Occipital lobe (tissue), 3 donors: ENCODE measurements at places on chromosomes 7 and 10. TPM values are rescaled to one million over a fixed set of nuclear protein-coding genes. Genes with fewer than 3 reads are reported as not detected.

ZNF488 gene
- total RNA-seq: 1.9 TPM

HOXA1 gene
- not detected for total RNA-seq

GPR15LG gene
- not detected for total RNA-seq

AASS gene
- total RNA-seq: 19.3 TPM

RNF148 gene
- 0.78 TPM for total RNA-seq

PNLIPRP1 gene
- total RNA-seq: not detected

ECHDC3 gene
- 5.6 TPM for total RNA-seq

ANKRD61 gene
- total RNA-seq: 0.31 TPM

DGKB gene
- 6.6 TPM for total RNA-seq

PRKCQ gene
- total RNA-seq: 1.4 TPM

NAT16 gene
- total RNA-seq: 1.2 TPM

SSC4D gene
- 0.94 TPM for total RNA-seq

SMKR1 gene
- 2.3 TPM for total RNA-seq

C10orf95 gene
- not detected for total RNA-seq

PRSS58 gene
- total RNA-seq: not detected

ELAPOR2 gene
- 41.8 TPM for total RNA-seq

EPO gene
- total RNA-seq: not detected
